ENCODE measurements at places on chromosomes 7 and 10.
A peak's percentile ranks its signal among the peaks of the same experiment; 100 is the strongest.

- DNase-seq = peak; percentile 98
These were observed 103.2 kb downstream of the NRBF2 start for GRCh38 chr10:63236113-63236935.

DNA sequence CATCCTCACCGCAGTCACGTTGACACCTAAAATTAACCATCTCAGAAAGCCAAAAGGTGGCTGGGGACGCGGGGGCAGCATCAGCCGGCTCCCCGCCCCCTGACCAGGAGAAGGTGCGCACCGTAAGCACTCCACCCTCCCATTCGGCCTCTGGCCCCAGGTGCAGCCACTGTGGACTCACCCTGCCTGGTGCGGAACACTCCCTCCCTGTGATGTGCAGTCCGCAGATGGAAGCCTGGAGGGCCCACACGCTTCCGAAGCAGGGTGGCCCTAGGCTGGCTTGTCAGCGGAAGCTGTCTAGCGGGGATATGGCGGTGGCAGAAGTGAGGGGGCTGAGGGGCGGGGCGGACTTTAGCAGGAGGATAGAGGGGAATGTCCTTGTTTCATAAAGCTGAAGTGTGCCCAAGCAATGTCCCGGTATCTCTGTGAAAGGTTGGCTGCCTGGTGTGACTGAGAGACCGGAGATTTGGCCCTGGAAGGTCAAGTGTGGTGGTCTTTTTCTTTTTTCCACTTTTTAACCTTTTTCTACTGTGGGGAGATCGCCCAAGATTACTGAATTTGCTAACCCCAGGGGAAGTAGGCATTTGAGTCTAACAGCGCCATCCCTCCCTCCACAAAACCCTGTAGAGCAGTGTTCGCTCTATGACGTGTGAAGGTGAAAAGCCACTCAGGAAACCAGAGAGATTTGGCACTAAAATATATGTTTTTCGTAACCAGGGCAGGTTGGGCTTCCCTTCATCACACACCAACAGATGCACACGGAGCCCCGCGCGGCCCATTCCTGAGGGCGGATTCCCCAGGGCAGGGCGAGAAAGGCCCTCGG, 74.7 kb downstream of the CXCL12 start:
- no peak for DNase-seq

DNA sequence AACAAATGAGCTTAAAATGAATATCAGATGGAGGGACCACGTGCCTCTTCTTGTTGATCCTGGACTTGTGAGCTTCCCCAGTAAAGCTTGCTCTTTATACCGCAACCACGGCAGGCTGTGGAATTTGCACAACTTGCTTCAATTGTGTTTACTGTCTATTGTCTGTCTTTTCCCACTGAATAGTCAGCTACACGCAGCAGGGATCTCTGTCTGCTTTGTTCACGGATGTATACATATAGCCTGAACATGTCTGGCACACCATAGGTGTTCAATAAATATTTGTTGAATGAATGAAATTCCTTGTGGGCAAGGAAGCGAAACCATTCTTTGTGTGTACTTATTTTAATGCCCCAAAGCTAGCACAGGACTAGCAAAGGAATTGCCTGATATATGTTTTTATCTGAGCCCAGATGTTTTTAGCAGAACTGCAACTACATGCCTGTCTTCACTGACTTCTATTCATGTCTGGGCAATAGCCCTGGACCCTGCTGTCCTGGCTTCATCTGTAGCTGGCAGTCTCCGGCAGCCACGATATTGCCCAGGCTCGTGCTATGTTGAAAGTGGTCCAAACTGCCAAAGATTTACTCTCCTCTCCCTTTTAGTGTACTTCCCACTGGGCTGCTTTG, 29.9 kb upstream of the IFRD1 start:
- no peak for DNase-seq

DNA sequence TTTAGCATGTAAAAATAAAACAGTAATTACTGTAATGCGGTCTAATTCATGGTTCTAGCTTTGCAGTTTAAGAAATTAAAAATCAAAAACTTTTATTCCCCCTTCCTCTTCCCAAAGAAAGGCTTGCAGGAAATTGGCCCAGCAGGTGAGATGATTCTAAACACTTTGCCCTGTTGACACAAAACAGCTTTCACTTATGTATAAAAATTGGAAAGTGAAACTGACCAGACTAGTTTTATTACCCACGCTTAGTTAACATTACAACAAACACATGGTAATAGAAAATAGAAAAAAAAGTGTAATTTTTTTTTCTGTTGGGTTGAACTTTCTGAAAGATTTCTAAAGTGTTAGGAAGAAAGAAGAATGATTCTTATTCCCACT, 1.2 kb upstream of the CCDC6 start:
- DNase-seq = no peak

DNA sequence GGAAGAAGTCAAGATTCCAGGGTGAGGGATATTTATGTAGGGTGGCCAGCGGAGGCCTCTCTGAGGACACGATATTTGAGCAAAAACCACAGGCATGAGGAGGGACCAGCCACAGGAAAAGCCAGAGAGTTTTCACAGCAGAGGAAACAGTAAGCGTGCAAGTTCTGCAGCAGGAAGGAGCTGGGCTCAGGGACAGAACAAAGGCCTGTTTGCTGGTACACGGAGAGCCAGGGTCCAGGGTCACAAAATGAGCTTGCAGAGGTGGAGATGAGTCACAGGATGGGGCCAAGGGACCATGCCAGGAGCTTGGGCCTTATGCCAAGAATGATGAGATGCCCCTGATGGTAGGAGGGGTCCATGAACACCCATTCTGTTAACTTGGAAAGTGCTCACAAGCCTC, 283.5 kb downstream of the PLXNA4 start:
- DNase-seq = peak; percentile 19

- DNase-seq = no peak
These were observed 44.4 kb downstream of the TACC2 start for GRCh38 chr10:122033224-122033926.

GRCh38 chr7:138902161-138902560, 79.0 kb downstream of the KIAA1549 start:
- no peak for DNase-seq
